ENCODE measurements at places on chromosomes 2 and 18.

- DNase-seq, result no peak
Observed at GRCh38 chr2:53865264-53865663, 5.5 kb upstream of the GPR75 start.

DNA sequence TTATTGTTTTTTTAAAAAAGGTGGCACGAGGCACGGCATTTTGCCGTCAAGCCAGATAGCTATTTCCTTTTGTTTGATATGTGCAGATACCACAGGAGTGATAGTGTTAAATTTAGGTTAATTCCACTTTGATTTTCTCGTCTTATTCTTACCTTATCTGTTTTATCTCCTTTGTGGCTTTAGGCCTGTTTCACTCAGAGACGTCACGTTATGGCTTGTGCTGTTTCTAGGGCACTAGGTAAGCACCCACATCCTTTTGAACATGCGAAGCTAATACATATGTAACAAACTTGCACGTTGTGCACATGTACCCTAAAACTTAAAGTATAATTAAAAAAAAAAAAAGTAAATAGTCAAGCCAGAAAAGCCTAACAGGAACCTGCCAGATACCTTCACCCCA lies 57.8 kb downstream of the C18orf63 start:
- peak; percentile 47 for DNase-seq

DNA sequence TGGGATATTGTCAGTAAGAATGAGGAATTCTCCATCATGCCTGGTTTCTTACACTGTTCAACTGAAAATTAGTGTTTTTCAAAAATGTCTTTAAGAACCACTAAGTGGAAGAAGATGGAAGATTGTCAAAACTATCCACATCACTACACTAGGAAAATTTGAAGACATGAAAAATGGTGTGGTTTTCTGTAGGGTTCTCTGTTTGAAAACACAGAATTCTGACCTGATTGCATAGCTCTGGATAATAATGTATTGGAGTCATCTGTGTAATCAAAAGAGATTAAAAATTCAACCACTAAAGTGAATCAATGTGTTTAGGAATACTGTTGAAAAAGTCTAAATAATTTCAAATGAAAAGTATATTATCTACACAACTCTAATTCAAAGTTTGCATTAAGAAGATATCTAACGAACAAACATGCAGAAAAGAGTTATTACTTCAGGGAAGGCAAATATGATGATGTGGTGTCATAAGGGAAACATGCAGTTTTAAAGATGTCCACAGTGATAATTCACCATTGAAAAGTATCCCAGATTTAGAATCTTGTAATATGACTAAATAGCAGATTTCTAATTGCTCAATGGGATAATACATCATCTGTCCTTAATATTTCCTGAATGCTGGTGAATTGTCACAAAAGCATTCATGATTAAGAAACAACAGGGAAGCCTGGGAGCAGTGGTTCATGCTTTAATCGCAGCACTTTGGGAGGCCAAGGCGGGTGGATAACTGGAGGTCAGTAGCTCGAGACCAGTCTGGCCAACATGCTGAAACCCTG lies 116.9 kb downstream of the ERBB4 start:
- no peak for DNase-seq

DNA sequence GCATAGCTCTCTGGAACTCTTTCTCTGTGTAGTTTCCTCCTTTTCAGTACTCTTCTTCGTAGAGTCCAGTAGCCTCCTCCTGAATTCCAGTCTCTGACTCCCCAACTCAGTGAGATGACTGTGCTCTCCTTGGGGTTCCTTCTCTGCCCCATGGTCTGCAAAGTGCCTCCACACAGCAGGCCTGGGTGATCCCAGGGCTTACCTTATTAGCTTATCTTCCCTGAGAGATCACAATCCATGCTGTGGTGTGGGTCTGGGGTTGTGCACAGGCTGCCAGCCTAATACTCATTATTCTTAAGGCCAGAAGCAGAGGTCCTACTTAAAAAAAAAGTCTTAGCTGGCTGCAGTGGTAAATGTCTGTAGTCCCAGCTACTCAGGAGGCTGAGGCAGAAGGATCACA lies 4.6 kb upstream of the GPR39 start:
- DNase-seq, result no peak

- no peak for DNase-seq
Observed at GRCh38 chr2:44001716-44002115, 5.9 kb upstream of the LRPPRC start.

- DNase-seq, result no peak
Observed at GRCh38 chr2:86176597-86176996, 18.7 kb downstream of the IMMT start.

GRCh38 chr2:2940061-2940460 lies 437.6 kb downstream of the EIPR1 start:
- DNase-seq, result no peak

GRCh38 chr2:47708801-47709499 lies 74.0 kb upstream of the MSH6 start:
- DNase-seq, result no peak

DNA sequence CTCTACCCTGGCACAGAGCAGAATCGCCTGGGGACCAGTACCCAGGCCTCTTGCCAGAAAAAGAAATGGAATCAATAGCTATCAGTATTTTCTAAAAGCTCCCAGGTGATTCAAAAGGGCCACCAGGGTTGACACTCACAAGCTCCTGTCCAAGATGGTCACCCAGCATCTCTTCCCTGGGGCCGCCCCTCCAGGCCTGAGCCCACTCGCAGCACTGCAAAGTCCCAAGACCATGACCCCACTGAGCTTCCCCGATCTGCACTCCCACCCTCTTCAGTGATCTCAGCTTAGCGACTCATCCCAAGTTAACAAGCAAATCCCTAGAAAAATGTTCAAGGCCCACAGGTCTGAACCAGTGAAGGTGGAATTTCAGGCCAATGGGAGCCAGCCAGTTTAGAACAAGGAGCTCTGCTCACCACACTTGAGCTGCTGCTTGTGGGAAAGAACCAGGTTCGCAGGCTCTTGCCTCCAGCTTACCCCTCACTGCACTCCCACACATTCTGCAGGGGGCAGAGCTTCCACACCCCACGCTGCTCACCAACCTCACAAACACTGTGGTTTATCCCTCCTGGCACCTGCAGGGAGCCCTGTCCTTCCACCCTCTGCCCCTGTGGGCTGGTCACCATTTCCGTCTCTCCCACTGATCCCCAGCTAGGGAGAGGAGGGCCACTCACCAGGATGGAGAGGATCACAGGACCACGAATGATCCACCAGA lies 19.8 kb downstream of the TMEM37 start:
- no peak for DNase-seq

- no peak for DNase-seq
Observed at GRCh38 chr18:74734013-74734444, 136.4 kb downstream of the ZNF407 start.

DNA sequence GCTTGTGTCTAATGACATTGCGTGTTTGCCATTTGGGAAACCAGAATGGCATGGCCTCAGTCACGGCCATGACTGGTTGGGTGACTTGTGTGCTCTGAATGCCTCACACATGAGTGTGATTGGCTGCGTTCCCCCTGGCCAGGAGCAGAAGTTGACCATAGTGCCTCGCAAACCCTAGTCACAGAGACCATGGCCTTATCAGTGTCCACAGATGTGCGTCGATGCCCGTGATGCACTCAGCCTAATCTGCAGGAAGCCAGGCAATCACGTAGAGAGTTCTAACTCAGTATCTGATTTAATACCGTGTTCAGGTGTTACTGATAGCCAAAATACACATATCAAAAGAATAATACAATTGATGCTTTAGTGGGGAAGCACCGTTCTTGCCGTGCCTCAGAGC lies 64.0 kb downstream of the BOLA3 start:
- DNase-seq, result no peak

DNA sequence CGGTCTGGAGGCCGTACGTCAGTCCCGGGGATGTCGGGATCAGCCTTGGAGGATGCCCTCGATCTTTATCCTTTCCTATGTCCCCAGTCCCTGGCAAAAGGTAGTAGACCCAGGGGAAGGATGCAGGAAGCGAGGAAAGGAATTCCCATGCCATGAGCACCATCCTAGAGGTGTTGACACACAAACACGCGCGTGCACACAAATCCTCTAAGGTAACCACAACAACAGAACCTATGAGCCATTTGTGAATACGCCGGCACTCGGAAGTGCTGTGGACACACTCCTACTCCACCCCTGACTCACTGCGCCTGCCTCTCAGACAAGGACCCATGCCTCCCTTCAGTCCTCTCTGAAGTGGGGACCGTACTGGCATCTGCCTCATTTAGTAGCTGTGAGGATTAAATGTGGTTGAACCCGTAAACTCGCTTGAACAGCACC lies 11.3 kb upstream of the MLPH start:
- DNase-seq, result peak; percentile 13

DNA sequence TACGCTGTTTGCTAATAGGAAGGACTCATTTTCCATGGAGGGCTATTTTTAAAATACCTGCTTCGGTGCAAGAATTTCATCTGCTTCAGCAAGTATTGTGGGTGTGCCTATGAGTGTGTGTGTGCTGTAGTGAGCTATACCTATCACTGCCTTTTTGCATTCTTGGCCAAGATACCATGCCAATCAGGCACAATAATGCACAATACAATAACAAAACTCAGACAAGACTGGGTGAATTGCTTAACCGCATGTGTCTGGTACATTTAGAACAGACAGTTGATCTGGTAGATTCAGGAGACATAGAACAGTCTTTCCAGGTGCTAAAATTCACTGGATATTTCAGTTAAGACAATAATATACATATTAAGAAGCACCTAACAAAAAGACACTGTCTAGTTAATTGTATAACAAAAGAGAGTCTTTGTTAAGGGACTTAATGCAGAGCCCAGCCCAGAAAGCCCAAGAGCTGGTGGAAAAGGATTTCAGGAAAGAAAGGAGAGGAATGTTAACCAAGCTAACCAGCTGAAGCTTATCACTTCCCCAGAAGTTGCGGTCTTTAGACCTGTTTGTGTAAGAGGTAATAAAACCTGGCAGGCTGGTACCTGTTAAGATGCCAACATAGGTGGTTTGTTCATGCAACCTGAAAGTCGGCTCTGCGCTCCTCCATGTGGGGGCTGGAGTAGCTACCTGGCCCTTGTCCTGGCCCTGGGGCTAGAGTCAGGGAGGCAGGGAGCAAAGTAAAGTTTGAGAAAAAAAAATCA lies 153.3 kb upstream of the RBMS1 start:
- no peak for DNase-seq

GRCh38 chr18:5462227-5462626 lies 81.6 kb downstream of the EPB41L3 start:
- no peak for DNase-seq

- peak; percentile 39 for DNase-seq
Observed at GRCh38 chr2:207165121-207166038, at the start of gene KLF7. Gene KLF7, minus strand, starts transcription at chr2:207165948. Its CDS starts 380 bp downstream, at chr2:207165568.

DNA sequence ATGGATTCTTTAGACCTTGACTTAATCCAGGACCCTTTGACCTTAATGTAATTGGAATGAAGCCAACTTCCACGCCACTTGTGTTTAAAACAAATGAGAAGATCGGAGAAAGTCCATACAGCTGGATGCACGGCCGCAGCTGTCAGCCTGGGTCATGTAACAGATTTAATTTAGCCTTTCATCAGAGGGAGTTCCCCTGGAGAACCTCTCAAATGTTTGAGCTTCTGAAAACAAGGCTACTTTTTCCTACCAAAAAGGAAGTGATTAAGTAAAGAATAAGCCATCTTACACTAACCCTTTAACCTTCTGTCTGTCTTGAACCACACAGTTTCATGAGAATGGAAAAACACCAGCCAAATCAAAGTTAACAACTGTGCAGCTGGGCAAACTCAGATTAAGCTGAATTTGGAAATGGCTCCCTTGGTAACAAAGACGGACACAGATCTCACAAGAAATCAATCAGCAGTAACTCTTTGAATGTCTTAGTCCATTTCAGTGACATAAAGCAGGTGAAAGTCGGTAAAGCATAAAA lies 103.6 kb downstream of the DOCK10 start:
- no peak for DNase-seq

DNA sequence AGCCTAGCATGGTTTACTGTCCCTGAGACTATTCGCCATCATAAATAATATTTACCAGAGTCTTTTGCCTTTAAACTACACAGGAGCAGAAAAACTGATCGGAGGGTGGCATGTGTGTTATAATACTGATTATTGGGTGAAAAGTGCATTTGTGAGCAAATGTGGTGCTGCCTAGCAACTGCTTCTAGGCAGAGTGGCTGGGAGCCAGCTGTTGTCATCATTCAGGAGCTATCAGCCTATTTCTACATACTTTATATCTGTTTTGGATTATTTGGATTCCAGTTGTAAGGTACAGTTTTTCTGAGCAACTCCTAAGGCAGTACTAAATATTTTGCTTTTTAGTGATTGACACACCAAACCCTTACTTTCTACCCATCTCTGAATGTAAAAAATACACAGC lies 75.0 kb upstream of the MSTN start:
- no peak for DNase-seq

DNA sequence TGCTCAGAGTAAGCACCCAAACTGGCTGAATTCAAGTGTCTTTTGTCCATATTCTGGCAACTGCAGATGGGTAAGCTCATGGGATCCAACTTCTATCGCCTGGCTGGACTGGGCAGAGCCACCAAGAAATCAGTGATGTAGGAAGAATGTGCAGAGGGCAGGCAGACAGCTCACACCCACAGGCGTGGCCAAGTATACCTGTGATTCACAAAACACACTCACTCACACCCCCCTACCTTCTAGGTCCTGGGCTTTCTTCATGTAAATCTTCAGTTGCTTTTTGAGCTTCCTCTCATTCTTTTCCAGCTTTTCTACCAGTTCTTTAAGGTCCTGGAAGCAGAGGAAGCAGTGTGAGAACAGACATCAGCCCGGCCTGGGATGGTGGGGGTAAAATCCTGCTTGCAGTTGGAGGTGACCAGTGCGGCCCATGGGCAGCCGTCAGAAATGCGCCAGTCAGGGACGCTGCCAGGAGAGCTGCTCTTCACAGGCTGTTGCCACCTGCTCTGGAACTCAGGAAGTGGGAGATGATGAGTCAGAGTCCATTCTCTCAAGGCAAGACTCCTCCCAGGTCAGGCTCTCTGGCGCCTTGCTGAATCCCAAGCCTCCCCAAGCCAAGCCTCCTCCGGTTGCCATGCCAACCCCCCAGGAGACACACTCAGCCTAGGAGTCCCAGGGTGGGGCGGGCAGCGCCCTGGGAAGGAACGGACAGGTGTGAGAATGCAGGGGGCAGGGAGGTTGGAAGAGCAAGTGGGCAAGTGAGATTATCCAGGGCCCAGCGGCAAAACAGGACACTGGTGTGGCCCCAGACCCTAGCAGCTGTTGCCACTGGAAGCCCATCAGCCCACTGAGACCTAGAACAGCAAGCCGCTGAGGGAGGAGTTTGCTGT lies 36.2 kb upstream of the ACAA2 start:
- no peak for DNase-seq

DNA sequence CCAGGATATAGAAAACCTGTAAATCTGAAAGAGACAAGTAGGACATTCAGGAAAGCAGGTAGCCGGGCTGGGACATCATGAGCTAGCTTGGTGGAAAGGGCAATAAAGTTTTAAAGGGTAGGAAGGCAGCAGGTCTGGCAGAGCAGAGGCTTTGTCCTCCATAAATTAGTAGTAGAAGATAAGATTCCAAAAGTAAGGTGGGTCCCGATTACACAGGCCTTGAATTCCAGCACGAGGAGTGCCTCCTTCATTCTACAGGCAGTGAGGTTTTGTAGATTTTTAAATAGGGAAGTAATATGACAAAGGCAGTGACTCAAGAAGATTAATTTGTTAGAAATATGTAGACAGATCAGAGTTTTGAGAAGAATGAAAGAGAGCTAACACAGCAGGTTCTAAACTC lies 160.7 kb downstream of the DTNB start:
- no peak for DNase-seq
